ENCODE measurements at places on chromosomes 16 and 17. TPM values are rescaled to one million over a fixed set of nuclear protein-coding genes. Genes with fewer than 3 reads are reported as not detected.

Gene CEP95
- 147 TPM for polyA plus RNA-seq

Gene SYNGR3
- 0.34 TPM for polyA plus RNA-seq

Gene LGALS9B
- polyA plus RNA-seq = 0.11 TPM

Gene KRT36
- not detected for polyA plus RNA-seq

Gene CDH15
- polyA plus RNA-seq = 0.46 TPM

Gene C16orf95
- 5.4 TPM for polyA plus RNA-seq

Gene UMOD
- 0.21 TPM for polyA plus RNA-seq

Gene KCNAB3
- 12.2 TPM for polyA plus RNA-seq

Gene CTRB1
- not detected for polyA plus RNA-seq

Gene USP32
- 38.3 TPM for polyA plus RNA-seq

Gene RNF112
- polyA plus RNA-seq = 3.9 TPM

Gene TMEM88
- 12.0 TPM for polyA plus RNA-seq

Gene KRTAP9-8
- not detected for polyA plus RNA-seq

Gene LGALS9C
- polyA plus RNA-seq = not detected

Gene CD300E
- 0.41 TPM for polyA plus RNA-seq
